RCC 7860 (cell line): ENCODE measurements at places on chromosomes 2 and 18.
A peak's percentile ranks its signal among the peaks of the same experiment; 100 is the strongest.

- DNase-seq: peak; percentile 59
Measured at GRCh38 chr2:144515696-144516410, 4.1 kb downstream of the ZEB2 start.

GRCh38 chr2:181916726-181917718 lies 25.5 kb downstream of the ITPRID2 start:
- DNase-seq: no peak

DNA sequence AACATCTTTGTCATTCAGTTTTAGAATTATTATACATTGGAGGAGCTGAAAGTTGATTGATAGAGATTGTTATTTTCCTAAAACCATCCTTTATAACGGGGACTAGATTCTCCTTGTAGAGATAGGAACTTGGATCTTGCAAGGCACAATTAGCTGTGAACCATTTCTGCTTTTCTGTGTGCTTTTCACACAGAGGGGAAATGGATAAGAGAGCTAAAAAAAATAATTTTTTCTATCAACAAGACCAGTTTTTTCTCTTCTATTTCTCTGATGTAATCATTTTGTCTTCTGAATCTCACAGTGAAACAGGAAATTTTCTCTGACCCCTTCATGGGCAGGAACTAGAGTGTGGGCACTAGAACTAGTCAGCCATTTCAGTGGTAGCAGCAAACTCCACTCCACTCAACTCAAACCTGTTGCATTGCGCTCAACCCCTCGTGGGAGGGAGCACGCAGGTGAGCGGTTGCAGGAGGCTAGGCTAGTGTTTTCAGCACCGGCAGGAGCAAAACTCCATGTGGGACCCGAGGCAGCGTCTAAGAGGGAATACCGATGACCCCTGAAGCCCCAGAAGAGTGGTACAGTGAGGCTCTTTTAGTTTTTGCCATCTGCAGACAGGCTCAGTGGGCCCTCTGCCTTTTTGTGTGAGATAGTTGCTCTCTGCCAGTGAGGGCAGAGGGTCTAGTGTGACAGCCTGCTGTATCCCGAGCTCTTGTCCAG lies 24.0 kb upstream of the SLC39A10 start:
- no peak for DNase-seq

DNA sequence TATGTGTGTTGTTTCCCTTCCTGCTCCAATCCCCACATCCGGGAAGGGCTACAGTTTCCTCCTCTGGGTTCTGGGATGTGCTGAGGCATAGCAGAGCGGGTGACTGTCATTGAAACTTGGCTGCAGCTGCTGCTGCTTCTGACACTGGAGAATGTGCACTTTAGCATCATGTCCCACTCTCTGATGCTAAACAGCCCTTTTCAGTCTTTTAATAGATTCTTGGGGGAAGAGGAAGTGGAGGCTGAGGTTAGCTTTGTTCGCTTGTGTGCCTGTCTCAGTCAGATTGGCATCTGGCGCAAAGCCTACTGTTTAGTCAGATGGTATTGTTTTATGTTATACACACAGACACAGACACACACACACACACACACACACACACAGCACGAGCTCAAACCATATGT lies 136.5 kb upstream of the RND3 start:
- no peak for DNase-seq

DNA sequence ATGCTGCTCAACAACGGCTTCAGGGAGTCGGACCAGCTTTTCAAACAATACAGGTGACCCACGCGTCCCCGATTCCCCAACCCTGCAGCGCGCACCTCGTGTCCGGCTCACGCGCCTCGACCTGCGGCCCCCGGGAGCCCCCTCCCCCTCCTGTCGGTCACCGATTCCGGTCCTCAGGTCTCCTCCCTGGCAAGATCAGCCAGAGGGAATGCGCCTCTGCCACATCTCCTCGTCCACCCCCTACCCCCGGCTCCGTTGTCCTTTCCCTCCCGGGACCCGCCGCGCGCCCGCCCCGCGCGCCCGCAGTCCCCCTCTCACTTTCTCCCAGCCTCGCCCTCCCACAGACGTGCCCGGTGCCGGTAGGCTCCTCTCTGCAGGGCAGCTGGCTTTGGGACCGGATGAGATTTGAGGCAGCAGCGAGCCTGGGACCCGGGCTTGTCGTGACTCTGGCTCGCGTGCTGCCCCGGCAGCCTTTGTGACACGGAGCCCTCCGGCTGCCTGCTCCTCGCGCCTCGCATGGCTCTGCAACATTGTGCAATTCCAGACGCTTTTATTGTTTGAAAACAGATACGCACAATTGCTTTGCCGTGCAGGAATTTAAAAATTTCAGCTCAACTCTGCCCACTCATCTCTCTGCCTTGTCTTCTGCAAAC lies 558 bp downstream of the TTC39C start:
- DNase-seq: peak; percentile 9

DNA sequence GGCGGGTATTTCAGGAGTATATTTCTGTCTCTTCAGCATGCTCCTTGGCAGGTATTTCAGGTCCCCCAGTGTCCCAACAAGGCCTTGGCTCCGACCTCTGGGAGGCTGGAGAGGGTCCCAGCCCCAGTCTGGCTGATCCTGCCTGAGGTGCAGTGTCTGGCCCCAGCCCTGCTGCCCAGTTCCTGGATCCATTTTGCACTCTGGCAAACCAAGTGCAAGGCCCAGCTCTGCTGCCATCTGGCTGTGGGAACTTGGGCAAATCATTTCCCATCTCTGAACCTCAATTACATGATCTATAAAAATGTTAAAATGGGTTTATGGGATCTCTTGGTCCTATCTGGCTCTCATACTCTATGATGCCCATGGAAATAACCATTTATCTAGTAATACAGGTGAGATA lies 63.6 kb downstream of the ZBTB7C start:
- DNase-seq: no peak

GRCh38 chr18:31617031-31617717 lies 25.5 kb downstream of the TTR start:
- no peak for DNase-seq

- DNase-seq: no peak
Measured at GRCh38 chr2:202750763-202751427, 116.1 kb downstream of the FAM117B start.

DNA sequence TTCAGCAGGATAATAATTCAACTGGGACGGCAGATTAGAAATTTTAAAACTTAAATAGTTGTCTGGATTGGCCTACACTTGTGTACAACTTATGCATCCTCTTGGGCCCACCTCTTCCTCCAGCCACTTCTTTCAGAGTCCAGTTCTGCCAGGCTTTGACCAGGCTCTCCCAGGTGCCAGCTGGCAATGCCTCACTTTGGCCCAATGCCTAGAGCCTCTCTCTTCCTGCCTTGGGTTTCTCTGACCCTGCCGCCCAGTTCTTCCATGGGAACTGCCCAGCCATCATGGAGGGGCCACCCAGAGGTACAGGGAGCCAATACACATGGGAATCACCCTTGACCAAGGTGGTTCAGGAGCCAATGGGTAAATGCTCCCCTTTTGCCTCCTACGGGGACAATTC lies 135.5 kb downstream of the IRS1 start:
- no peak for DNase-seq

- no peak for DNase-seq
Measured at GRCh38 chr2:84800194-84800805, 80.6 kb downstream of the TRABD2A start.

GRCh38 chr2:76197842-76198448 lies 487.2 kb upstream of the GCFC2 start:
- DNase-seq: peak; percentile 24

GRCh38 chr2:102112692-102113665 lies 29.6 kb upstream of the IL1R1 start:
- DNase-seq: peak; percentile 90

DNA sequence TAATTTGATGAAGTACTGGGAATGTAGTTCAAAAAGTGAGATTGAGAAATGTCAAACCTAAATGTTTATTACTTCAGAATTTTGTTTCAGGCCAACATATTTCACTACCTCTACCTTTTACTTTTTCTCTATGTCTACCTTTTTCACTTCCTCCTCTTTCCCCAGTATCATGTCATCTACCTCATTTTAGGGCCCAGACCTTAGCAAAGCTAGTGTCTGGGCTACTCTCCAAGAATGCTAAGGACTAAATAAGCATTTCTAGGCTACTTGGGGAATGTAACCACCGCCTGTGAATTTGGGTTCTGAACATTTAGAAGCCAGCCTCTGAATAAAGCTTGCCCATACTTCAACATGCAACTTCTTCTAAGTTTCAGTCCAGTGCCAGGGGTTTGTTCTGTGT lies 330.4 kb downstream of the SLC4A3 start:
- no peak for DNase-seq

- no peak for DNase-seq
Measured at GRCh38 chr18:34729264-34729663, 19.2 kb downstream of the DTNA start.

DNA sequence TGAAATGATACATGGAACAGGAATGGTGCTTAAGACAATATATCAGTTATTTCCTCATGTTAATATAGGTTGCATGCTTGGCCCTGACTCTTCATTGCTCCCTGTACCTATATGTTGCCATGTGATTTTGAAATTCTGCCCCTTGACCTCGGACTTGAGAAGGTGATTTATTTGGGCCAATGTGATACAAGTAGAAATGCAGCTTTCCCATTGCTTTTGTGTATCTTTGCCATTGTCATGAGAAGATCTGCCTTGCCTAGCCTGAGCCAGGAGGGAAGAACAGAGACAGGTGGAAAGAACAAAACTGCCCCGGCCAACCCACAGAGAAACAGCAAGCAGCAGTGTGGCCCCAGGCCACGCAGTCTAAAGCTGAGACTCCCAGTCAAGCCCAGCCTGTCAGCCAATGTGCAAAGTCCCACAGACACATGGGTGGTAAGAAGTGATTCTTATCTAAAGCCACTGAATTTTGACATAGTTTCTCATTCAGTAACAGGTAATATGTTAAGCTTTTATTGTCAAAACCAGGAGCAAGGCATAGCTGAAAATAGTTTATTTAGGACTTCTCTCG lies 245.7 kb upstream of the RND3 start:
- no peak for DNase-seq

DNA sequence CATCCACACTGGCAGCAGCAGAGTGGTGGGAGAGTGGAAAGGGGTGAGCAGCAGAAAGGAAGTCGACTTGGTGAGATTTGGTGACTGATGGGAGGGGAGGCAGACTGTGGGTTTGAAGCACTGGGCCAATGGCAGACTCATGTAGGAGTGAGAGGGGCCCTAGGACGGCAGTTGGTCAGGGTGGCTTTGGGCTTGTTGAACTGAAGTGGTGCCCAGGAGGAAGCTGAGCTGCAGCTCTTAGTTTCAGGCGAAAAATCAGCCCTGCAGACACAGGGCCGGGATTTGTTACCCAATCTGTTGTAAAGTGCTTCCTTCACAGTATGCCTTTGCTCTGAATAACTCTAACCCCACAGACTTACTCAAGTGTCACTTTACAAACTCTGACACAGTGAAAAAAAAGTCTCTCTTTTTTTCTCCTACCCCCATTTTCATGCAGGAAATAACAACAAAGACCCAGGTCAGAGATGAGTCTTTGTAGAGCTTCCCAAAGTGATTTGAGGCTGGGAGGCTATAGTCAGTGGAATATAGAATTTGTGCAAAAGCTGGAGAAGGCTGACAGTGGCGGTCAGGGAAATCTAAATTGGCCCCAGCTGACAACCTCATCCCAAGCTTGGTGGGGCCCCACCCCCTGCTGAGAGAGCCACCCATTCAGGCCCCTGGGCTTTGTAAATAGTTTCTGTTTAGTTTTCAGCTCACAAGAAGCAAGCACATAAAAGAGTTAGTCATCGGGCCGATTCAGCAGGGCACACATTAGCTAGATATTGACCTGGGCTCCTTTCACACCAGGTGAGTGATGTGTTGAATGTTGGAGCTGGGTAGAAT lies 226.9 kb downstream of the VAPA start:
- no peak for DNase-seq

DNA sequence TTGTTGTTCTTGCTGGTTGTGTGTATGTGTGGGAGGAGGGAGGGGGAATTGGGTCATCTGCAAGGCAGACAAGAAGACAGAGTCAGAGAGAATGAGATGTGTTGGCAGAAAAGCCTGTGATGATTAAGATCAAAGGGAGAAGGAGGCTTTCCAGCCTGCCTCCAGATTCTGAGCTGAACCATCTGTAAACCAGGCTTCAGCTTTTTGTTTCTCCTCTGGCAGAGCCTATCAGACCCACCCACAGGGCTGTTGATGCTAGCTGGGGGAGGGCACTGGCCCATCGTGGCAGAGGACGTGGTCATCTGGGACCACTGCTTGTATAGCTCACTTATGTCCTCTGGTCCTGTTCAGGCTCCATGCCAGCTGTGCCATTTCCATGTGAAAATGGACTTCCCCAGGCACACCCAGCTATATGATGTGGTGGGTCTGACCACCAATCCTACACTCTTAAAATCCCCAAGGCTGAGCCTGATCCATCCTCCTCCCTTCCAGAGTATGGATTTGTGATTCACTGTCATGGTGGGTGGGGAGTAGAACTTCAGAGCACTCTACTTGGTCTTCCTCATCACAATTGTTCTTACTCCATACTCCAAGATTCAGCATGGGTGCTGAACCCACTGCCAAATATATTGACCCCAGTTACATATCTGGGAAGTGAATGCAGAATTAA lies 27.8 kb upstream of the COL6A3 start:
- DNase-seq: no peak

- DNase-seq: no peak
Measured at GRCh38 chr18:45726603-45727002, 2.6 kb downstream of the SLC14A1 start.

GRCh38 chr2:124289615-124290014 lies 264.5 kb downstream of the CNTNAP5 start:
- DNase-seq: no peak

- DNase-seq: no peak
Measured at GRCh38 chr2:67936969-67937368, 125.8 kb downstream of the C1D start.

GRCh38 chr2:236813766-236814165 lies 244.1 kb downstream of the ACKR3 start:
- no peak for DNase-seq

DNA sequence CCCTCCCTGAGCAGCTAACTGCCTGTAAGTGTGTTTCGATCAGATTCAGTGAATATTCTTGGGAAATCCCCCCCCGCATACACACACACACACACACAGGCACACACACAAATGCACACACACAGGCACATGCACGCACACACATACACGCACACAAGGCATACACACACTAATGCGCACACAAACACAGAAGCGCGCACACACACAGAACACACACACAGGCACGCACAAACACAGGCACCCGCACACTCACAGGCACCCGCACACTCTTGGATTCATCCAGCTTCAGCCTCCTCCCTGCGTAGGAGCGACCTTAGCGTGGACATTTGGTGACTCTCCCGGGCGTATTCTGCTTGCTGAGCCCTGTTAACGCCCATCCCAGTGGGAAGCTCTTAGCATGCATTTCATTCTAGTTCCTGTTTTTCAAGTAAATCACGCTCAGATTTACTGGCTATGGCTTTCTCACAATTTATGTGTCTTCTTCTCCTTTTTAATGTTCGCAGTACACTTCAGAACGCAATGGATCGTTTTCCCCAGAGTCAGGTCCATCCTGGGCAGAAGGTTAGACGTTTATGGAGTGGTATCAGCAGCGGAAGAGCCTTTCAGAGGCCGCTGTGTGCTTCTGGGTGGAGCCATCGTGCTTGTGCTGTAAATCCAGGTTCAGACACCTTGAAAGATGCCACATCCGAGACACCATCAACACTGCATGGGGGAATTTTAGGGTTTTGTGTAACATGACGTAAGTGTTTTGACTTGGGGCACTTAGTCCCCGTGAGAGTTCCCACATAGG lies 656.6 kb downstream of the GALR1 start:
- no peak for DNase-seq

GRCh38 chr2:188519136-188519535 lies 227.5 kb downstream of the GULP1 start:
- DNase-seq: no peak

GRCh38 chr2:167127135-167127534 lies 238.9 kb downstream of the XIRP2 start:
- peak; percentile 8 for DNase-seq
